ENCODE measurements at places on chromosomes 16 and 17.

- no peak for DNase-seq
Observed at GRCh38 chr16:68948230-68948910, 105.0 kb downstream of the TANGO6 start.

GRCh38 chr17:81931189-81931556 lies 3.6 kb upstream of the MAFG start:
- no peak for DNase-seq

DNA sequence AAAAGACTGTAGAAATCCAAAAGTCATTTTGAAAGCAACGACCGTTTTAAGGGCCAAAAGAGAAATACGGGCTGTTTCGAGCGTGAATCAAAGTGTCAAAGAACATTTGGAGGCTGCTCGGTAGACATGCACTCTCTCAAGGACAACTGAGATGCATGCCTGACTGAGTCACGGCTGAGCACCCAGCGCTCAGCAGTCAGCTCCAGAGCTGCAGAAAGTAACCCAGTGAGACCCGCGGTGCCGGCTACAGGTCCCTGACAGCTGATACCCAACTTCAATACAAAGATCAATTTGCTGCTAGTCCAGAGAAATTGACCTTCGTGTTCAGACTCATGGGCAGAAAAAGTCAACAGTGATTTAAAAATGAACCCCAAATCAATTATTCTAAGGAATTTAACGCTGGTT lies 214.9 kb downstream of the STX8 start:
- DNase-seq = no peak

DNA sequence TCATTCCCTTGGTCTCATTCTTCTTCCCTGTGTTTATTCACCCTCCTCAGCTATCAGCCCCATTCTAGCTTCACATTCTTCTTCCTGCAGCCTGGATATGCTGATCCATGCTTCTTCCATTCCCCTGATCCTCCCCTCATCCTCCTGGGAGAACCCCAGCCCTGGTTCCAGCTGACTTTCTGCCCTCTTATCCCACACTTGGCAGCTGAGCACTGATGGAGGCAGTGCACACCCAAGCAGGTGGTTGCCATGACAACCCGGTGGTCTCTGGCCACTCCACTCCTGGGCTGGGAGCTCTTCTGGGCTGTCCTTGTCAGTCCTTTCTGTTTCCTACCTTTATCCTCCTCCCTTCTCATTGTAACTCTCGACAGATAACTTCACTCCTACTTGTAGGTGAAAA lies 16.7 kb upstream of the TUBG2 start:
- DNase-seq = no peak

DNA sequence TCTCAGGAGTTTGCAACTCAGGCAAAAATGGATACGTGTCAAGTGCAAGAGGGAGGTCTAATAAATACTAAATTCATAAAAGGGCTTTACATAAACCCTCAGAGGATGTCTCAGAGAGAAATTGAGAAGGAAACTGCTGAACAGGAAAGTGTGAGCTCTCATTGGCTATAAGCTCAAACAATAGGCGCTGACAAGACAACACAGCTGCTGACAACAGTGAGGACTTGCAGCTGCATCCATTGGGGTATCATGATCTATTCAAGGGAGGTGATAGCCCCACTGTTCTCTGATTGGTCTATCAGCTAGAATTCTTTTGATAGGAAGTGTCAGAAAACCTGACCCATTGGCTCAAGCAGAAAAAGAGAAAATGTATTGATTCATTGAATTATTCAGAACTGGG lies 187.2 kb downstream of the CBLN1 start:
- DNase-seq = no peak

GRCh38 chr17:75614006-75614405 lies 19.2 kb upstream of the SMIM5 start:
- DNase-seq = no peak

DNA sequence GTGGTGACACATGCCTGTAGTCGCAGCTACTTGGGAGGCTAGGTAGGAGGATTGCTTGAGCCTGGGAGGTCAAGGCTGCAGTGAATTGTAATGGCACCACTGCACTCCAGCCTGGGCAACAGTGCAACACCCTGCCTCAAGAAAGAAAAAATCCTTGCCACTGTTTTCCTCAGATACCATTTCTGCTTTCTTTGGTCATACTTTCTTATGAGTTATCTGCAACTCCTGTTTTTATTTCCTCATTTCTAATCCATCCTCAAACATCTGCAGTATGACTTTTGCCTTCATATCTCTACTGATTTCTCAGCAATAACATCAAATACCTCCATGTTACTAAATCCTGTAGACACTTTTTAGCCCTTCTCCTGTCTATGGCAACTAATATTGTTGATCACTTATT lies 3.1 kb upstream of the AP2B1 start:
- no peak for DNase-seq
